Activated effector memory CD4-positive, alpha-beta T cell treated with Interleukin-2 at 50 U/mL for 16 hours (primary cell): ENCODE measurements at places on chromosomes 5 and 9.

DNA sequence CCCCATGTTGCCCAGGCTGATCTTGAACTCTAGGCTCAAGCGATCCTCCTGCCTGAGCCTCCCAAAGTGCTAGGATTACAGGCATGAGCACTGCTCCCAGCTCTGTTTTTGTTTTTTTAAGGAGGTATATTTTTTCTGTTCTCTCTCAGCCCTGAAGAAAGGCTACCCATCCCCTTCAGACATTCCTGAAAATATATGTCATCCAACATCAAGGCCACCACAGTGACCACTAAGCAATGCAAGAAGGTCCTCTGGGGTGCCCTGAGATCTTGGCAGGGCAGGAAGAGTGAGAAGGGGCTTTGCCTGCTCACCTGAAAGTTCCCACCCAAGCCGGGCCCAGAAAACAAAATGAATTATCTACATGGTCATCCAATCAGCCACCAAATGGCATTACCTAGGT lies 47.8 kb upstream of the IL17B start:
- DNase-seq, result no peak

DNA sequence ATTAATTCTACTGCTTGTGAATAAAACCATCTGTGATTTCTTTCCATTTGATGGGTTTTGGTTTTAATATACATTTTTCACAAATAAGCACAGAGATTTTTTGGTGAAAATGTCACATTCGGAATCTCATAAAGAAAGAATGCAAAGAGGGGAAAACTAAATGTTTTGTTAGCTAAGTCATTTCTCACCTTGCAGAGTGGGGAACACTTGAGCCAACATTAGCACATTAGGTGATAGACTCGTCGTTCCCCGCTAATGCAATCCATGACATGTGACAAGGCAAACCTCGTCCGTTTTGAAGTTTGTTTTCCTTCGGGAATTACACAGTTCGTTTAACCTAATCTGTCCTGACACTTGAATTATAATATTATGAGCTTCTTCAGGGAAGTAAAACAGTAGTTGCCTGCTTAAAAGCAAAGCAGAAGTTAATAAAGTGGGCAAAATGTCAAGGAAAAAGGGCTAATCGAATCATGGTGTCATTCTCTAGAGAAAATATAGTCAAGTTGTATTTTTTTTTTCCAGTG lies 95.8 kb upstream of the LMX1B start:
- DNase-seq, result no peak

DNA sequence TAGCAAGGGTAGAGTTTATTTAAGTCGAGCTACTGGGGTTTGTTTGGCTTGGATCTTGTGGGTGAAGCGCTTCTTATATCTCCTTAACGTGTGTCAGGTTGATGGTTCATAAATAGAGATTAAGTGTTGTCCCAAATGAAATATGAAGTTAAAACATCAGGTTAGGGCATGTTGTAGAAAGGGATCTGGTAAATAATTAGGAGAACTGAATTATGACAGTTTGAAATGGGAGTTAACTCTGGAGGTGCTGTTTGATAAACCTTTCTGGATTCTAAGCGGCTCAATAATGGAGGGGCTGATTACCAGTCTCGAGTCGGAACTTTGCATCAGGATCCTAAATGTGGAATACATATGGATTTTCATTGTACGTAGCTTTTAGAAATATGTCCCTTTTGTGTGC lies 717.0 kb upstream of the WWC1 start:
- no peak for DNase-seq

DNA sequence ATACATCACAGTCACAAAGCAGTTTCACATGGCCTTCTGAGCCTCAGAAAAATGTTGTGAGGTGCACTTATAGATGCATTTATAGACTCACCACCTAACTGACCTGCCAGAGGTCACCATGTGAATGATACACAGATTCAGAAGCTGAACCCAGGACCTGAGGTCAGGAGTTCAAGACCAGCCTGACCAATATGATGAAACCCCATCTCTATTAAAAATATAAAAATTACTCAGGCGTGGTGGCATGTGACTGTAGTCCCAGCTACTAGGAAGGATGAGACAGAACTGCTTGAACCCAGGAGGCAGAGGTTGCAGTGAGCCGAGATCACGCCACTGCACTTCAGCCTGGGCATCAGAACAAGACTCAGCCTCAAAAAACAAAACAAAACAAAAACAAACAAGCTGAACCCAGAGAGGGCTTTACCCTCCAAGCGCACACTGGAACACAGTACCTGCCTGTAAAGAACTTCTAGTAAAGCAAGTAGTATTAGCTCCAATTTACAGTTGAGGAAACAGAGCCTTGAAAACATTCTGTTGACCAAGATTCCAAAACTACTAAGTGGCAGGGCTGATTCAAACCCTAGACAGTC lies 16.3 kb downstream of the ECPAS start:
- DNase-seq, result no peak

DNA sequence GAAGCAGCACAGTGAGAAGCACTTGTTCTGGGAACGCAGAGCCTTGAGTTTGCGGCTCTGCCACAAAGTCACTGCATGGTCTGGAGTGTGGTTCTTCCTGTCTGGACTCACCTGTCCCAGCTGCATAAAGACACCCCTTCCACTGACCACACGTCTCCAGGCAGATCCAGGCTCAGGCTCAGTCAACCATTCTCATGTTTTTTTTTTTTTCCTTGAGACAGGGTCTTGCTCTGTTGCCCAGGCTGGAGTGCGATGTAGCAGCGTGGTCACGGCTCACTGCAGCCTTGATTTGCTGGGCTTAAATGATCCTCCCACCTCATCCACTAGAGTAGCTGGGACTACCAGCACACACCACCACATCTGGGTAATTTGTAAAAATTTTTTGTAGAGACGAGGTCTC lies 102.9 kb upstream of the KLF4 start:
- DNase-seq, result no peak

GRCh38 chr5:133272345-133272744 lies 220.5 kb downstream of the HSPA4 start:
- no peak for DNase-seq

DNA sequence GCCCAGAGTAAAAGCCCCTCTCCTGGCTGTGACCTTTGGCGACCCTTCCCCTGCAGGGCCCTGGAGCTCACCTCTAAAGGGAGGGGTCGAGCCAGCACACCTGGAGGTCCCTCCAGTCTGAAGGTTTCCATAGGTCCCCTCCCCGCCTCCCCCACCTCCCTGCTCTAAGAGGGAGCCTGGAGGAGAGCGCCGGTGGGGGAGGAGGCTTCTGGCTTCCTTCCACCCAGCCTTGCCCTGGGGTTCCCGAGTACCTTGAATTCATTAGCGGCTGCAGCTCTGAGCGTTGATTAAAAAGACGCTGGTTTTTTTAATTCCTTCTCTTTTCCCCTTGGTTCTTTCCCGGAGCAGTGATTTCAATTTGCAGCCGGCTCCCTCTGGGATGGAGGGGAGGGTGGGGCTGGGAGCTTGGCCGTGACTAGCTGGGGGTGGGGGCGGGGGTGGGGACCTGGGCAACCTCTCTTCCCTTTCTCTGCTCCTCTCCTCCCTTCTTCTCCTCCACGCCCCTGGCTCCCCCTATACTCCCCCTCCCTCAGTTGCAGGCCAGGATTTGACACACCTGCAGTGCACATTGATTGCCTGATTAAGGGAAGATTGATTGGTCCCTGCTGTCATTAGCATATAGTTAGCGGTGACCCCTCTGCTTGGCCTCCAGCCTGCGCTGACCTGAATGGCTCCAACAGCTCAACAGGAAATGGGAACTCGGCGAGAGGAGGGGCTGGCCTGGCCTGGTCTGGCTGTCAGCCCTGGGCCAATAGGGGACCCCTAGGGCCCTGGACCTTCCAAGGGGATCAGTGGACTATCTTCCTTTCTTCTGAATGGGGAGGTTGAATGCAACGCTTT lies 67.5 kb upstream of the RAPGEF1 start:
- no peak for DNase-seq

DNA sequence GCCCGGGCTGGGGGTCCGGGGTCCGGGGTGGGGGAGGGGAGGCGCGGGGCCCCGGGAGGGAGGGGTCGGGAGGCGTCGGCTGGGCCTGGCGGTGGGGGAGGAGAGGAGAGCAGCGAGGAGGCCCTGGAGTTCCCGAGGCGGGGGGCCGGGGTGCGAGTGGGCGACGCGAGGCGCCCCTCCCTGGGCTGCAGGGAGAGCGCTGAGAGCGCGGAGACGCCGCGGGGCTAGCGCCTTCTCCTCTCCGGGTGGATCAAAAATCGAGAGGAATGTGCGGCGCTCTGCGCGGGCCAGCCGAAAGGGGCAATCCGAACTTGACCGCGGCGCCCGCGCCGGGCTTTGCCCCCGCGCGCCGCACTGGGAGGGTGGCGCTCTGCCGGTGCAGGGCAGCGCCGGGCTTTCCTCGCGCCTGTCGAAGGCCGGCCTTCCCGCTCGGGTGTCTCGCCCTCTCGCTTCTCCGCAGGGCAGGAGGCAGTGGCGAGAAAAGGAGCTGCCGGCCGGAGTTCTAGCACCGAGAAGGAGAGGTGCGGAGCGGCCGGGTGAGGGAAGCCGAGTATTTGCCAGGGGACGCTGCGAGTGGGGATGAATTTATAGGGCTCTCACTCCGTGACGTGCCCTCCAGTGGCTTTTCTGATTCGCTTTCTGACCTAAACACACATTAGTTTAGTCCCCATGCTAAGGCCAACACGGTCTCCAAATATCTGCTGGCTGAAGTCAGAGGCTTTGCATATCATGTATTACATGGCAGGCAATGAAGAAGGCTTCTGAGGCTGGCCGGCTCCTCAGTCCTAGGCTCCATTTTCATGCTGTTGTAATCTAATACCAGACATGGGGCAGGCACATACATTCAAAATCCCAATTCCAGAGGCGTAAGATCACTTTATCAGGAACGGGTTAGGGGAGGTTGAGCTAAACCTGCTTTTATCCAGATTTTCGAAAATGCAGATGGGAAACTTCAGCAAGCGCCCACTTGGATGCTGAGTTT lies 503 bp upstream of the GDNF start:
- DNase-seq, result no peak

DNA sequence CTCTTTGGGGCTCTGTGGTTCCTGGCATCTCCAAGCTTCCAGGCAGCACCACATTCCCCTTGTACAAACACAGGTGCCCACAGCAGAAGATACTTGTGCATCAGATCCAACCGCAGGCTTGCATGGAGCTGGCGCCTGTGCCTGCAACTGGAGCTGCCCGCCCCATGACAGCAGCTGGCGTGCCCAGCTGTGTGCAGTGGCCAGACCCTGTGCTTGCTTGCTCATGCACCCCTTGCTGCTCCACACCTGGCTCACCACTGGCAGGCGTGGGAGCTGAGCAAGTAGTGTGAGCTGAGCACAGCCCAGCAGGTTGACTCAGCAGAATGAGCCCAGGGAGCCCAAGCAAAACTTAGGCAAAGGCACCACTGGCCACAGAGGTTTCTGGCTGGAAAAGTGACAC lies 84.4 kb upstream of the STARD4 start:
- DNase-seq, result no peak

DNA sequence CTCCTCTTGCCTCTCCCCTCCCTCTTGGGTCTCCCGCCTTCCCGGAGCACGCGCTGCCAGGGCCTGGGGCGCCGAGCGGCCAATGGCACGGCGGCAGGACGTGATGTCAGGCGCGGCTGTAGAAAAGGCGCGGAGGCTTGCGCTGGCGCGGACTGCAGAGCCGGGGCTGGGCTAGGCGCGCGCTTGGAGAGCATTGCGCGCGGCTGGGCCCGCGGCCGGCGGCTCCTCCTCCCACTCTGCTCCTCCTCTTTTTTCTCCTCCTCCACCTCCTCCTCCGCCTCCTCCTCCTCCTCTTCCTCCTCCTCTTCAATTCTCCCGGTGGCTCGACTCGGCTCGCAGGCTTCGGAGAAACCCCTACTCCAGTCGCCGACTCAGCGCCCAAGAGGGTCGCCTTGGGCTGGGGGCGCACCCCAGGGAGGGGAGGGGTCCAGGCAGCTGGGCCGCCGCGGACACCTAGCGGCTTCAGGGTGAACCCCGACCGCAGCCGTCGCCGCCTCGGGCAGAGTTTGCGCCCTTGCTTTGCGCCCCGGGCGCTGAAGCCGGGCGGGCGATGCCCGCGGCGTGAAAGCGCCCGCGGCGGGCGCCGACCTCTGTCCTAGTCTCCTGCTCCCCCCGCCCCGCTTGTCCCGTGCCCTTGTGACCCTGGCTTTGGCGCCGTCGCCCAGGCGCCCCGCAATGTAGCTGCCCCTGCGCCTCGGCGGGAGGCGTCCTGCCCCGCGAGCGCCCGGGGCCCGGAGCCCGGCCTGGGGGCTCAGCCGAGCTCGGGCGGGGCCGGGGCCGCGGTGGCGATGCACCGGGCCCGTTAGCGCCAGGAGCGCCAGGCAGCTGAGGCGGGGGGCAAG lies at the start of gene LHX2:
Gene LHX2, plus strand, starts transcription at position 309 of the 842 bp plus-strand sequence. CDS start 581 bp downstream, outside the sequence.
- DNase-seq, result no peak

DNA sequence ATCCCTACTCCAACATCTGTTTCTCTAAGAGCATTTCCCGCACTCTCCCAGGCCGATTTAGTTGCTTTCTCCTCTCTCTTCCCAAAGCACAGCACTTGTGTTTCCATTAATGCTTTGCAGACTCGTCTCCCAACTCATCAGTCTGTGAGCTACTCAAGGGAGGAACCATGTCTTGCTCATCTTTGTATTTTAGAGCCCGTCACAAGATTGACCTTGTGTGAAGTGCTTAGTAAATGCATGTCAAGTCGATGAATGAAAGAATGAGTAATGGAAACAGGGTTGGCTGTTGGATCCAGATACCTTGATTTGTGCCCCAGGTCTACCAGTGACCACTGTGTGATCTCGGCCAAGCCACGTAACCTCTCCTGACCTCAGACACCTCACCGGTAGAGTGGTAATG lies 99.3 kb downstream of the KLF4 start:
- DNase-seq, result no peak

DNA sequence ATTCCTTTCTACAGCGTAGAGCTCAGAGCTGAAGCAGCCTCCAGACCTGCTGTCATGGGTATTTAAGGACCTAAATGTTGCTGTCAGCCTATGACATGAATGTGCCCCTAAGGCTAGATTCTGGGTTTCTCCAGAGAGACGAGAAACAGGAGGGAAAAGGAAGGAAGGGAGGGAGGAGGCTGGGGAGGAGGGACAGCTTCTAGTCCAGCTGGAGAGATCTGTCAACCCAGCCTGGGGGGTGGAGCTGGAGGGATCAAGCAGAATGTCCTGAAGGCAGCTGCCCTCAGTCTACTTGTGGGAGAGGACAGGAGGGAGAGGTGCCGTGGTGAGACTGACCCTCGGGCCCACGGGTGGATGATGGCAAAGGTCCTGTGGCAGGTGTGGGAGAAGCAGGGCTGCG lies 1.1 kb upstream of the DBH start:
- DNase-seq, result no peak

GRCh38 chr9:85730916-85731630 lies 10.7 kb downstream of the AGTPBP1 start:
- DNase-seq, result no peak
